Tibial nerve (tissue), 4 donors: ENCODE measurements at places on chromosomes 2 and 18. TPM values are rescaled to one million over a fixed set of nuclear protein-coding genes. Genes with fewer than 3 reads are reported as not detected.

VWA3B gene
- 2.5 TPM for total RNA-seq

DNA sequence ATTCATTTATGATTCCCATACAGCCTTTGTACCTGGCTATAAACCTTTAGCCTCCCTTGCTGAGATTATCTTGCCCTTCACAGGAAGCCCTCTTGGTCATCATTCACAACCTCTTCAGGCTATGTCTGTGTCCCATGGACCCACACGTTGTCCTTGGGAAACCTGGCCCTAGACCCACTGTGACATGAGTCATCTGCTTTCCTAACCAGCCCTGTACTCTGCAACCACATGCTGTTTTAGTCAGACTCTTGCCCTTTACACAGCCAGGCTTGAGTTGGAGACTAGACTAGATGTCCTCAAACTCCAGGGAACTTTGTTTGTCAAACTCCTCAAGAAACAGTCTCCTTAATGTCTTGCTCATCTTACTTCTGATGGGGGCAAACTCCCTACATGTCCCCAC lies 229.3 kb upstream of the ZSWIM2 start:
- DNase-seq, result no peak
- H3K27me3 ChIP-seq, result no peaks in the 10 kb centered on the region
- no peak overlapping the region for H3K27ac ChIP-seq
- no peak overlapping the region for H3K4me3 ChIP-seq

- H3K4me1 ChIP-seq, result no peaks in the 10 kb centered on the region
- no peak overlapping the region for H3K4me3 ChIP-seq
- H3K27me3 ChIP-seq, result no peaks in the 10 kb centered on the region
Observed at GRCh38 chr18:13178976-13179375, 39.6 kb upstream of the LDLRAD4 start.

FOXI3 gene
- total RNA-seq, result not detected

GRCh38 chr18:959854-960253 lies 55.2 kb downstream of the ADCYAP1 start:
- no peak overlapping the region for H3K27ac ChIP-seq
- no peaks in the 10 kb centered on the region for H3K36me3 ChIP-seq
- H3K27me3 ChIP-seq, result no peaks in the 10 kb centered on the region
- no peak overlapping the region for H3K4me3 ChIP-seq
- peaks cover 10% of the 10 kb centered on the region for H3K4me1 ChIP-seq

- no peak overlapping the region for H3K4me3 ChIP-seq
- H3K36me3 ChIP-seq, result no peaks in the 10 kb centered on the region
- no peak overlapping the region for H3K27ac ChIP-seq
- no peaks in the 10 kb centered on the region for H3K27me3 ChIP-seq
- H3K4me1 ChIP-seq, result peaks cover 18% of the 10 kb centered on the region
- DNase-seq, result no peak
Observed at GRCh38 chr2:197835293-197835692, 30.9 kb downstream of the PLCL1 start.

LRP2 gene
- total RNA-seq, result not detected

DNA sequence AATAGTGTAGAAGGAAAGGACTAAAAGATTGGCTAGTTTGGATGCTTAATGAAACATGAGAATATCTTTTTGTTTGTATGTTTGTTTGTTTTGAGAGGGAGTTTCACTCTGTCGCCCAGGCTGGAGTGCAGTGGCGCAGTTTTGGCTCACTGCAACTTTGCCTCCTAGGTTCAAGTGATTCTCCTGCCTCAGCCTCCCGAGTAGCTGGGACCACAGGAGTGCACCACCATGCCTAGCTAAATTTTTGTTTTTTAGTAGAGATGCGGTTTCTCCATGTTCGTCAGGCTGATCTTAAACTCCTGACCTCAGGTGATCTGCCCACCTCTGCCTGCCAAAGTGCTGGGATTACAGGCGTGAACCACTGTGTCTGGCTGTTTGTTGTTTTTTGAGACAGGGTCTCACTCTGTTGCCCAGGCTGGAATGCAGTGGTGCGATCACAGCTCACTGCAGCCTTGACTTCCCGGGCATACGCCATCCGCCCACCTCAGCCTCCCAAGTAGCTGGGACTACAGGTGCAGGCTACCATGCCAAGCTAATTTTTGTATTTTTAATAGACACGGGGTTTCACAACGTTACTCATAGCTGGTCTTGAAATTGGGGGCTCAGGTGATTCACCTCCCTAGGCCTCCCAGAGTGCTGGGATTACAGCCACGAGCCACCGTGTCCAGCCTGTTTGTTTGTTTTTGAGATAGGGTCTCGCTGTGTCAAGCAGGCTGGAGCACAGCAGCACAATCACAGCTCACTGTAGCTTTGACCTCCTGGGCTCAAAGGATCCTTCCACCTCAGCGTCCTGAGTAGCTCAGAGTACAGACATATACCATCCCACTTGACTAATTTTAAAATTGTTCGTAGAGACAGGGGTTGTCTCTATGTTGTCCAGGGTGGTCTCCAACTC lies 209.2 kb downstream of the MYCN start:
- no peaks in the 10 kb centered on the region for H3K36me3 ChIP-seq
- no peaks in the 10 kb centered on the region for H3K27me3 ChIP-seq
- no peak for DNase-seq
- no peak overlapping the region for H3K4me3 ChIP-seq
- H3K27ac ChIP-seq, result no peak overlapping the region
- no peaks in the 10 kb centered on the region for H3K4me1 ChIP-seq

DNA sequence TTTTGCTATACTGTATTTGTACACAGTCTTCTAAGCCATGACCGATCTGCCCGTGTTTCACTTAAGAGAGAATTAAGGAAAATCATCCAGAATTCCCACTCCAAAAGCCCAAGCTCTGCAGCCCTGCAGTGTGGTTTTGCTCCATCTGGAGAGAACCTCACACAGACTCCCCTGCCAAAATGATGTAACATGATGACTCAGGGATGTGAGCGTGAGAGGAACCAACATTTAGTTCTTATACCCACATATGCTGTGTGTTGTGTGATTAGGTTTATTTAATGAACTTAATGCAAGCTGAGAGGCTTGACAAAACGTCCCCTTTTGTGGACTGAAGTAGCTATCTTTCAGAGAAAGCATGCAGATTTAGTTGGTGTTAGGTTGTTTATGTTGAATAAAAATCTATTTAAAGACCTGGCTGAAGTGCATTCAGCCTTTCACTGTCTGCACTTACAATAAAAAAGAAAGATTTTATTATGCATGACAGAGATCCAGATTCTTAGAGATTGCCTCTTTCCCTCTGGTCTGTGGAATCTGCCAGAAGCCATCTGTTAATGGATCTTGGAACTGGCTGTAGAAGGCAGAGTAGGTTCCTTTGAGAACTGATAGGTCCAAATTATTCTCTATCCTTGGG lies 6.3 kb downstream of the RAB12 start:
- peak overlapping the region; percentile 62 for H3K27ac ChIP-seq
- no peaks in the 10 kb centered on the region for H3K27me3 ChIP-seq
- peak; percentile 61 for DNase-seq
- no peaks in the 10 kb centered on the region for H3K36me3 ChIP-seq
- no peak overlapping the region for H3K4me3 ChIP-seq

DNA sequence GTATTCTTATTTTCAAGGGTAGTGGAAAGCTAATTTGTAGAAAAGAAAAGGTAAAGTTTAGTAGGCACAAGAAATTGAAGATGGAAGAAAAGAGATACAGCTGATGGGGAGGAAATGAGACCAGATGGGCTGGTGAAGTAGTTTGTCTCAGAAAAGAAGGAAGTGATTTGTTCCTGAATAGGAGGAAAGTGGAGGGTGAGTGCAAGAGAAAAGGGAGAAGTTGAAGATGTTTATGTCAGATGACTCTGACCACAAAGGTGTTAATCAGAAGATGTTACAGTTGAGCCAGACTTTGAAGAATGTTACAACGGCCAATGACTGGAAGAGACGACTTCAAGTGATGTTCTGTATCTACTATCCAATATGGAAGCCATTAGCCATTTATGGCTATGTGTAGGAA lies 21.2 kb downstream of the ZSCAN30 start:
- H3K4me1 ChIP-seq, result peaks cover 14% of the 10 kb centered on the region
- no peak overlapping the region for H3K27ac ChIP-seq
- H3K36me3 ChIP-seq, result no peaks in the 10 kb centered on the region
- no peak for DNase-seq
- no peak overlapping the region for H3K4me3 ChIP-seq
